ENCODE measurements at places on chromosomes 2 and 18.

GRCh38 chr2:44954447-44954888 is 13.0 kb downstream of the SIX3 start:
- DNase-seq = no peak

GRCh38 chr2:501130-501529 is 176.1 kb downstream of the TMEM18 start:
- peak; percentile 53 for DNase-seq

GRCh38 chr18:52519021-52519420 is 179.0 kb downstream of the DCC start:
- no peak for DNase-seq

DNA sequence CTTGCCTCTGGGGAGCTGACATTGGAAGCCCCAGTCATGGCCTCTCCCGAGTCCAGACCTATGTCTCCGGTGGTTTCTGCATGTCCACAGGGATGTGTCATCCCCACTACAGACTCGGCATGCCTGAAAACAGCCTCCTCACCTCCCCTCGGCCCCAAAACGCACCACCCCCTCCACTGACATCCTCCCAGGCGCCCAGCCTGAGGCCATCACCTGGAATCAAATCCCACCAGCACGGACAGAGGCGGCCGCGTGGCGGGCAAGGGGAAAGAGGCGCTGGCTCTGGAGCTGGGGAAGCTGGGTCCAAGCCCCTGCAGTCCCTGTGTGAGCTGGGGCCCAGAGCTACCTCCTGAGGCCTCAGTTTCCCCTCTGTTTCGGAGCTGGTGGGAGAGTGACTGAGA is 69.9 kb upstream of the SMAD7 start:
- no peak for DNase-seq

- DNase-seq = no peak
Measured at GRCh38 chr2:102025583-102026267, 34.0 kb downstream of the IL1R2 start.

DNA sequence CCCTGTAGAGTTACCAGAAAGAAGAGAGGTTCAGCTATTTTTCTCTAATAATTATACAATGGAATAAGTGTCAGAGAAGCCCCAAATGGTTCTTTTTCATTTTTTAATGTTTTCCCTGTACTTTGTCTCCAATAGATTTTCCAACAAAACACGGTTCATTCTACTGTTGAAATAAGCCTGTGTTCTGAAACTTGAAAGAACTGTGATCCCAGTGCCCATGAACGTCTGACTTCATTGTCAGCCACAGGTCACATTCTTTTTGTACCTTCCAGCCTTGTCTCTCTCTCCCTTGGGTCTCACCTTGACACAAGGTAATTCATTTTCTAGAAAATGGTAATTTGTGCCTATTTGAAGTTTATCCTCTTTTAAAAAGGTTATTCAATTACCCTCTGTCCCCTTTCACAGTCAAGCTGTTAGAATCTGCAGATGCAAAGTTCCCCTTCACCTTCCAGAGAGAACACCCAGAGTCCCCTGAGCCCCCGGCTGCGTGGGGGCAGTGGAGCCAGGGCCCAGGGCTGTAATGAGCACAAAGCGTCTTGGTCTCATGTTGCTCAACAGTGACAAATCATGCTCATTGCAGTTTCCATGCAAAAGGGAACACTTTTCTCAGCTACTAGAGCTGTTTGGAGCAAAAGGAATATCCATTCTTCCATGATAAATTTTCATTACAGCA is 115.2 kb downstream of the SPHKAP start:
- no peak for DNase-seq

- no peak for DNase-seq
Measured at GRCh38 chr2:178530625-178531142, 50.4 kb downstream of the PLEKHA3 start.

GRCh38 chr2:161090411-161090810 is 69.8 kb upstream of the TANK start:
- DNase-seq = peak; percentile 13

- no peak for DNase-seq
Measured at GRCh38 chr18:59633961-59634485, 63.2 kb downstream of the CCBE1 start.

- DNase-seq = no peak
Measured at GRCh38 chr2:41735006-41735405, 312.8 kb upstream of the PKDCC start.

GRCh38 chr2:165793161-165793778 is 777 bp downstream of the GALNT3 start:
- DNase-seq = peak; percentile 44

GRCh38 chr2:240687741-240688552 is 3.7 kb upstream of the AQP12A start:
- DNase-seq = no peak

- peak; percentile 32 for DNase-seq
Measured at GRCh38 chr2:27323596-27324285, 844 bp upstream of the MPV17 start.

DNA sequence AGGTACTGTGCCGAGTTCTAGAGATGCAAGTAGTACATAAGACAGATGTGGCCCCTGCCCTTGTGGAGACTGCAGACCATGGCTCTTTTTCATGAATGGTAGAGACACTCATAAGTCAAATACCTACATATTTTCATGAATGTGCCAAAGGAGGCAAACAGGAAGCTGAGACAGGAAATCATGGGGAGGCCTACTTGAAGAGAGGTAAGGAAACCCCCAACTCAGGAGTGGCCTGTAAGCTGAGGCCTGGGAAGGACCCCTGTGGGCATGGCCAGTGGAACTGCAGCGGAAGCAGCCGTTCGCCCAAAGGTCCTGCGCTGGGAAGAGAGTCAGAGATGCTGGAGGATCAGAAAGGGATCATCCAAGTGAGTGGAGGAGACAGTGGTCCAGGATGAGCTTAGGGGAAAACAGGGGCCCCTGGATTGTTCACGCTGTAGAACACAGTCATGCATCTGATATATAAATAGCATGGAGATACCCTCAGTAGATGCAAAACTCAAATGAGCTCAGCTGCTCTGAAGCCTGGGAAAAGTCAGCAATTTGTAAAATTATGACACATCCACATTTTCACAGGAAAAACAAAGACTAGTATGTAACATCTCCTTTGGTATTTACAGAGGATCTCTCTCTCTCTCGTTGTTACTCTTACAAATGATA is 228.9 kb downstream of the NEDD4L start:
- no peak for DNase-seq

DNA sequence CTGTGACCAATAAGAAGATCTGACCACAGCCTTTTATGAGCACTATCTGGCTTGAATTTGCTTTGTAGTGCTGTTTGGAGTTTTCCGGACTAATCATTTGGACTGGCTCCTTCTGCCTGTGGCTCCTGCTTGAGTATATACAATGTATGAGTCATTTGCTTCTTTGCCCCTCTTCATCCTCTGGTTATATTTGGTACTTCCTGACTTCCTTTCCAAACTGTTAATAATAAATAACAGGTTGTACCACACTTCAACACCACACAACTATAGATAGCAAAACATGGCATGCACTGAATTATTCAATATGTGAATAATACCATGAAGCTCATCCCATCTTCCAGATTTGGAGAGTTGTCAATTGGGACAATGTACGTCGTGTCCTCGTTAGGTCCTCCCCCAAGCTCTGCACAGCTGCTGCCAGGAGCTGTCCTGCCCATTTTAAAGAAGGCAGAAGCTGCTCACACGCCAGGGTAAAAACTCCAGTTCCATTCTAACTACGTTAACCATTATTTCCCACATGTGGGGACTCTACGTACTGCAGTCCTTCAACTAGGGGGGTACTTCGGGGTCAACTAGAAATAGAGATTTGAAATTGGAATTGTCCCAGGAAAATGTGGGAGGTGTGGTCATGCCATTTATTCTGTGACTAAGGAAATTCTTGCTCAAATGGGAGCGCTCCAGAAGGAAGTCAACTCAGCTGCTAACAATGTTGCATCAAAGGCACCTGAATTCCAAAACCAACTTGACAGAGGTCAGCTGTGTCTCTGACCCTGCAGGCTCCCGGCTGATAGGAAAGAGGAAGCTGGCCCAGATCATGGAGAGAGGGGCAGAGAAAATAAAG is 38.1 kb downstream of the ST8SIA5 start:
- DNase-seq = no peak

GRCh38 chr2:185625604-185626003 is 113.0 kb upstream of the FSIP2 start:
- no peak for DNase-seq

GRCh38 chr2:229050133-229050532 is 221.0 kb downstream of the PID1 start:
- DNase-seq = no peak

- DNase-seq = no peak
Measured at GRCh38 chr2:216084547-216084946, 2.8 kb downstream of the TMEM169 start.

DNA sequence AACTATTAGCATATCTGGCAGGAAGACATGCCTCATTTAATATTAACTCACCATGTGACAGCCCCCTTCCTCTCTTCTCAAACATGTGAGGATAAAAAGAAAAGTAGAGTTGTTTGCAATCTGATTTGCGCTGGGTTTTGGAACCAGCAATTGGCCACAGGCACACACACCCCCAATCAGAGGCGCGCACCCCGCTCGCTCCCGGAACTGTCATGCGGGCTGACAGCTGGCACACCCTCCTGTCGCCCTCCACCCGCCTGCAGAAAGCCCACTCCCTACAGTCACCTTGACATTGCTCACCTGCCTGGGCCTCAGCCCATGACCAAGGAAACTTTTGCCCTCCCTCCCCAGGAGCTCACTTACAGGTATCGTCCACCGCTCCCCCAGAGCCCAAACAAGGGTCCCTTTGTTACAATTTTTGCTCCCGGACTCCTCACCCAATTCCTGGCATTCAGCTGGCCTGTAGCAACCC is 1.1 kb downstream of the COBLL1 start:
- DNase-seq = peak; percentile 35

DNA sequence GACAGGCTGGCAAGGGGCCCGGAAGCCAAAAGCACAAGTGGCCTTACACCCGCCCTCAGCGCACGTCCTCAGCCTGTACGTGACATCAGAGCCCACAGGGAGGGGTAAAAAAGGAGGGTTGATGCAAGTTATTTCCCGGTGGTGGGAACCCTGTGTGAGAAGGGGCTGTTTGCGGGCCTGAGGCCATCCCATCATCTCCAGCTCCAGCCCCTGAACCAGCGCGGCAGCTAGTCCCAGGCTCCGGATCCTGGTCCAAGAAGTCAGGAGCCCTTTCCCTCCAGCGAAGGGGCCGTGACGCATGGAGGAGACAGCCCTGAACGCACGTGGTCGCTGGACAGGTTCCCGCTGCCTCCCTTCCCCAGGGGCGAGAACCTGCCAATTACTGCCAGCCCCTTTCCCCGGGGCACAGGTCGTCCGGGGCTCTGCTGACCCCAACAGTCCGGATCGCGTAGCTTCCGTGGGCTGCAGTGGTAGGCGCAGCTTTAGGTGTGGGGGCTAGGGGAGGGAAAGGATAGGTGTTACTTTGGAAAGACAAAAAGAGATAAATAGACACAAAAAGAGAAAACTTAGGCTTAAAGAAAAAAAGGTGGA is 1.3 kb upstream of the LRP2 start:
- DNase-seq = peak; percentile 39

DNA sequence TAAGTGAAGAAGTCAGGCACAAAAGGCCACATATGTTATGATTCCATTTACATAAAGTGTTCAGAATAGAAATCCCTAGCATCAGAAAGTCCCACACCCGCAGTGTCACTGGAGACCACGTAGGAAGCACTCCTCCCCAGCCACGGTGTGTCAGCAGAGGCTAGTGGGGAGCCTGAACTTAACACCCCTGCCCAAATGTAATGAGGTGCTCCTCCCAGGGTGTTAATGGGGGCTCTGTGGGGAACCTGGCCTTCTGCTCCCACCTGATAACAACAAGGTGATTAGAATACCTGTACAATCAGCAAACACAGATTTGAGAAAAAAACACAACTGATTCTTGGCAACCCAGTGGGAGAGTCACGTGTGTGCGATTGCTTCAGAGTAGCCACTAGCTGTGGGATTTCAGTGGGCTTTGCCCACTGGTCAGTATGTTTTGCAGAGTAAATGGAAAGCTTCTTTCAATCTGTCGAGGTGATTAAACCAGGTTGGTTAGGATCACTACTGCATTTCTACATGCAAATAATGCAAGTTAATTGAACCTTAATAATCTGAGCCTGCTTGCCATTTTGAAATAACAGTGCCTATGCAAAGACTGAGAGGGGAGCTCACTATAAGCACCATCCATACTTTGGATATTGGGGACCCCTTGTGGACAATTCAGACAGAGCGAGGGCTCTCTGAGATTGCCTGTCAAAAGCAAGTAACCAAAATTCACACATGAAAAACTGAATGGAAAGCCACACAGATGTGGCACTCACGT is 20.6 kb upstream of the ATRAID start:
- peak; percentile 53 for DNase-seq

DNA sequence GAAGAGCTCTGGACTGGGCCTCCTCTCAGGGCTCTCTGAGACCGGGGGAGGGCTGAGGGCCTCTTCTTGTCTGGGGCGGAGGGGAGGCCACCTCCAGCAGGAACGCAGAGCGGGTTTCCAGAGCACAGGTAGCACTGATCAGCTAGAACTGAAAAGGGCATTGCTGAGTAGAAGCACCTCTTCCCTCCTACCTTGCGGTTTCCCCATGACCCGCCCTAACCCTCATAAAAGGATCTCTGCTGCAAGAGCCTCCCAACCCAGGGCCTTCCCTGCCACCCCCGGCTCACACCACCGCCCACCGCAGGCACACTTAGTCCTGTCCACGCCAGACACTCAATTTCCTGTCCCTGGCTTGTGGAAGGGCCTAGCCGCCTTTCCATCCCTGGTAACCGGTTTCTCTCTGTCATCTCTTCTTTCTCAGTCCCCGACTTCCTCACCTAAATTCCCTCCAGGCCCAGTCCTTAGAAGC is 966 bp downstream of the ADCY3 start:
- peak; percentile 55 for DNase-seq

DNA sequence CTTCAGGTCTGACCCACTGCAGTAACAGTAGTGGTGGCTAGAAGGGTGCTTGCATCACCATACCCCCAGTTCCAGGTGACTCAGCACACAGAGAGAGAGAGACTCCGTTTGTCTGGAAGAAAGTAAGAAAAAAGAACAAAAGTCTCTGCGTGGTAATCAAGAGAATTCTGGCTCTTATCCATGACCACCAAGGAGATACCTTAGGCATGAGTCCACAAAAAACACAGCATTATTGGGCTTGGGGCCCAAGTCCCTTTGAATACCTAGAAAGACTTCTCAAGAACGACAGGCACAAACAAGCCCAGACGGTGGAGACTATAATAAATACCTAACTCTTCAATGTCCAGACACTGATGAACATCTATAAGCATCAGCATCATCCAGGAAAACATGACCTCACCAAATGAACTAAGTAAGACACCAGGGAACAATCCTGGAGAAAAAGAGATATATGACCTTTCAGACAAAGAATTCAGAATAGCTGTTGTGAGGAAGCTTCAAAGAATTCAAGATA is 21.7 kb upstream of the BAZ2B start:
- DNase-seq = no peak

Data from iPS-NIHi11 (cell line).